ENCODE measurements at places on chromosomes 3 and 15. TPM values are rescaled to one million over a fixed set of nuclear protein-coding genes. Genes with fewer than 3 reads are reported as not detected.

PRR23A gene
- total RNA-seq = not detected

TGM4 gene
- total RNA-seq = 0.34 TPM

CRABP1 gene
- not detected for total RNA-seq

CCDC191 gene
- 2.8 TPM for total RNA-seq

DTX3L gene
- total RNA-seq = 36.9 TPM

PLA1A gene
- 0.14 TPM for total RNA-seq

GHRL gene
- not detected for total RNA-seq

RTP4 gene
- under 0.01 TPM for total RNA-seq

PLA2G4D gene
- total RNA-seq = 0.07 TPM

SLC22A14 gene
- total RNA-seq = 0.57 TPM

GP9 gene
- total RNA-seq = not detected

ARPIN gene
- 5.1 TPM for total RNA-seq

GOLGA6B gene
- total RNA-seq = not detected

LYSMD4 gene
- 12.3 TPM for total RNA-seq

SCG5 gene
- total RNA-seq = 2.1 TPM

SPTSSB gene
- 0.64 TPM for total RNA-seq

ADAMTS7 gene
- 5.0 TPM for total RNA-seq

IGF2BP2 gene
- total RNA-seq = 67.6 TPM

LTF gene
- total RNA-seq = under 0.01 TPM

USF3 gene
- total RNA-seq = 5.5 TPM

POLR2H gene
- 50.2 TPM for total RNA-seq

LAMB2 gene
- 834 TPM for total RNA-seq

AMOTL2 gene
- 83.3 TPM for total RNA-seq

RGMA gene
- total RNA-seq = 3.1 TPM

PRR20G gene
- total RNA-seq = not detected

CDCP1 gene
- total RNA-seq = 141 TPM

CADM2 gene
- 0.28 TPM for total RNA-seq

TRIM42 gene
- not detected for total RNA-seq

RAB6B gene
- total RNA-seq = 0.64 TPM

SLC9C1 gene
- 0.21 TPM for total RNA-seq

NDN gene
- total RNA-seq = 6.5 TPM

TGM5 gene
- total RNA-seq = 1.5 TPM

DNAH12 gene
- under 0.01 TPM for total RNA-seq

SNX4 gene
- 22.0 TPM for total RNA-seq

HYKK gene
- total RNA-seq = 1.4 TPM

APOD gene
- total RNA-seq = 0.34 TPM

HDC gene
- total RNA-seq = under 0.01 TPM

CFAP100 gene
- total RNA-seq = not detected

LRRC3B gene
- not detected for total RNA-seq

CPN2 gene
- not detected for total RNA-seq

CGNL1 gene
- total RNA-seq = 1.4 TPM

HES1 gene
- 53.0 TPM for total RNA-seq

C2CD4B gene
- 0.28 TPM for total RNA-seq

DAZL gene
- not detected for total RNA-seq

SLC2A2 gene
- not detected for total RNA-seq

NTRK3 gene
- total RNA-seq = not detected

MRPL3 gene
- total RNA-seq = 137 TPM

GRK7 gene
- not detected for total RNA-seq

PTH1R gene
- total RNA-seq = not detected

SATB1 gene
- 37.7 TPM for total RNA-seq

CACNA1D gene
- under 0.01 TPM for total RNA-seq

ATP10A gene
- 1.00 TPM for total RNA-seq

C3orf38 gene
- total RNA-seq = 27.0 TPM

ZNF860 gene
- 3.8 TPM for total RNA-seq

MORC1 gene
- not detected for total RNA-seq

TRIM69 gene
- total RNA-seq = 8.9 TPM

STARD5 gene
- 5.1 TPM for total RNA-seq
